ENCODE measurements at places on chromosomes 5 and 9.

DNA sequence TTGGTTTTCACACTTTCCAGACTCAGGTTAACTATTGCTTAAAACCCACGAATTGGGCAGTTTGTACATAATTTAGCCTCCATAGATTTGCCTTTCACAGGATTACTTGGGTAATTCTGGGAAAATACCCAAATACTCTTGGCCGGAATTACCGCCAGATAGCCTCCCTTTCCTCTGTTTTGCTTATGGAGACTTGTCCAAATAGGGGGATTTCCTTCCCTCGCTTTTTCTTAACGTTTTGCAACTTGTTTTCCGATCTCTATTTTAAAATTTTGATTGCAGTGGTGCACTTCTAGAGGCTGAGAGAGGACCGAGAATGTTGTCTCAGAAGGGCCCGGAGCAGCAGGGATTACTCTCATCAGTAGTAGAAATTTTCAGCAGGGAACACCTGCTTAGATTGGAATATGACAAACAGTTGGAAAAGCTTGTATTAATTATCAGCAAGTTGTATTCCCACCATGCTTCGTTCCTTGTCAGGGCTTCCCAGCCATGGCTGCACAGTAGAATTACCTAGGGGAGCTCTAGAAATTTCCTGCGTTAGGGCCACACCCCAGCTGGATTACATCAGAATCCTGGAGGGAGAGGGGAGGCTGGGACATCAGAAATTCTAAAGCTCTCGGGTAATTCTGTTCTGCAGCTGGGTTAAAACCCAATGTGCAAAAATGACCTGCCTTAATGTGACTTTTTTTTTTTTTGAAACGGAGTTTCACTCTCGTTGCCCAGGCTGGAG, 329.1 kb downstream of the SH3GL2 start:
- DNase-seq = no peak

DNA sequence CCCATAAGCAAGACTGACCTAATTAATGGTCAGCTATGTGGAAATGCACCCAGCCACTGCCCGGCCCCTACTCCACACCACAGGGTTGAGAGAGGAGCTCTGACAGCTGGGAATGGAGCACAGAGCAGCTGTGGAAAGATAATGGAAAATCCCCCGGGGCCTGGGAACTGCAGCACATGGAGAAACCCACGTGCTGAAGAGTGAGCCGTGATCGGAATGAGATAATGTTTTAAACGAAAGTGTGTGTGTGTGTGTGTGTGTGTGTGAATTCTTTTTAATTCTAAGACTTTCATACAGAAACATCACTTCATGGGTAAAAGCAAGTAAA, 13.1 kb upstream of the SLC12A7 start:
- DNase-seq = peak; percentile 18

DNA sequence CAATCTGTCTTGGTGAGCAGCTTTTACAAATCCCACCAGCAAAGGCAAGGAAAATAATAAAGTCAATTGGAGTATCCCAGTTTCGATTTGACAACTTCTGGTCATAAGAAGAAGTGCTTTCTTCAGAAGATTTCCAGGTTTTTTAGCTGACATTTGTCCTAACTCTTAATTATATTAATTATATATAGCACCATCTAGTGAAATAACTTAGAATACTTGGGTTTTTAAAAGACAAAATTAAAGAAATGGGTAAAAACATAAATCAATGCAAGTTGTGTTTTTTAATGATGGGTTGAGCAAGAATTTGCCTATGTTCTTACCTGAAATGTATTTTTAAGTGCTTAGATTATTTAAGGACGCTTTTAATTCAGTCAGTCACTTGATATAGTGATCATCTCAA, 421.8 kb downstream of the ACTL7B start:
- DNase-seq = no peak

DNA sequence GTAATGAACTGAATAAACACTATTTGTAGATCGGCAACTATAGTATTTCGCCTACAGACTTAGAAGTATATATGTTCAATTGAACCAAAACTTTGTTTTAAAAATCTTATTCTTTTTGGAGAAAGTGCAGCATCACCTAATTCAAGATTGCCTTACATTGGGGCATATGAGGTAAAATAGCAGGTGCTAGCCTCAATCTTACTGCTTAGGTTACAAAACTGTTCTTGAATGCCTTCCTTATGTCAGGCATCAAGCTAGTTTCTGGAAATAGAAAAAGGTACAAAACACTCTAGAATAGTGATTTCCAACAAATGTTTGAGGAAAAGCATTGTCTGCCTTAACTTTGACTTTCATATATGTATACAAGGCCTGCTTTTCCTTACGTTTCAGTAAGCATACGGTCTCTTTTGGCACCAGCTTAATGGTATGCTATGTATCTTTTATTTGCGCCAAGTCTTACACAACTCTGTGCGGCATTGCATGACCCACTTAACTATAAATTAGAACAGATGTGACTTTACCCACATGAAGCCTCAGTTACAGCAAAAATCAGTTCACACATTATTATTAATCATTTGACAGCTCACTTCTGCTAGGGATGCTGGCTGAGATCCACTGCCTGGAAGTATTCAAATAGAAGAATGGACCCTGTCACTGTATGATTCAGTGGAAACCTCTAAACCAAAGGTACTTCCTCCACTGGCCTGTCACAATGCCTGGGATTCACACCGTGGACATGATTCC, 174.1 kb downstream of the PRELID2 start:
- peak; percentile 35 for DNase-seq

DNA sequence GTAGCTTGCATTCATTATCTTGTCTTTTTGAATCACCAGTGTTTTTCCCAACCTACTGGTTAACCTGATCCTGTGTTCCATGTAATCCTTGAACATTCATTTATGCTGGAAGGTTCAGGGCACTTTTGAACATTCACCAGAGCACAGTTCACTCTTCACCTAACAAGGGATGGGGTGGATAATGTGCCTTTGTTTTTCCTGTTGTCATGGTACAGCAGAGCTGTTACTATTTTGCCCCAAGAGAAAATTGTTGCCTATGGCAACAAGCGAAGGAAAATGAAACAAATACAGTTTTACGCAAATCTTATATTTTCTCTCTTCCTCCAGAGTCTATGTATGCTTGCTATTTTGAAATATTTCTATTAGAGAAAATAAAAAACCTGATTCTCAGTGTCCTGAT, 60.3 kb upstream of the RIOK2 start:
- DNase-seq = no peak

- no peak for DNase-seq
Measured at GRCh38 chr5:56145511-56145910, 87.6 kb downstream of the ANKRD55 start.

- no peak for DNase-seq
Measured at GRCh38 chr5:68862560-68862959, 231.3 kb upstream of the SLC30A5 start.

GRCh38 chr5:130514984-130515690, 610.9 kb downstream of the CHSY3 start:
- DNase-seq = peak; percentile 55
